ENCODE measurements at places on chromosomes 4 and X.

DNA sequence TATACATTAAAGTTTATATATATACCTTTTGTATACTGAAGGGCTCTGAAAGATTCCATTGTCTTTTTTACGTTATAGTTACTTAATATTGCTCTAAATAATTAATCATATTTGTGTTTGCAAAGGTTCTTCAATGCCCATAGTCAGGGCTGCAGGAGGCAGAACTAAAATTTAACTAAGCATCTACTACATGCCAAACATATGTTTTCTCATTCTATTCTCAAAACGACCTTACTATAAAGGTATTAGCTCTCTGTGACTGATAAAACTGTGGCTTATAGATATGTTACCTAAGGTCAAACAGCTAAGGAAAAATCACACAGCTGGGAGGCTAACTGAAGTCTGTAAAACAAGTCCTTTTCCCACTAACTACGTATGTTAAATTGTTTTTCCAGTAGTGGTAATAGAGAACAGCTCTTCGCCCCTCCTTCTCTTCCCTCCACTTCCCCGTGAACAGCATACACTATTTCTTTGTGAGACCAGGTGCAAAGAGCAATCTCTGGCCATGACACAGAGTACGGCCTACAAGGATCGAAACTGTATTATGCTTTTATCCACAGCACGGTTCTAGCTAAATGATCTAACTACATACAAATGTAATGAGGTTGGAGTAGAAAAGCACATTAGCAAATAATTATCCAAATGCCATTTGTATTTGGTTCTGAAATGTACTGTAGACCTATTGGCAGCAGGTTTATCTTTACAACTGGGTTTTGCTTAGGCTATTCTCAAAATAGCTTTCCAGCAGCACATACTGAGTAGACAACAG is 1.7 kb downstream of the CNOT6L start:
- DNase-seq = no peak

DNA sequence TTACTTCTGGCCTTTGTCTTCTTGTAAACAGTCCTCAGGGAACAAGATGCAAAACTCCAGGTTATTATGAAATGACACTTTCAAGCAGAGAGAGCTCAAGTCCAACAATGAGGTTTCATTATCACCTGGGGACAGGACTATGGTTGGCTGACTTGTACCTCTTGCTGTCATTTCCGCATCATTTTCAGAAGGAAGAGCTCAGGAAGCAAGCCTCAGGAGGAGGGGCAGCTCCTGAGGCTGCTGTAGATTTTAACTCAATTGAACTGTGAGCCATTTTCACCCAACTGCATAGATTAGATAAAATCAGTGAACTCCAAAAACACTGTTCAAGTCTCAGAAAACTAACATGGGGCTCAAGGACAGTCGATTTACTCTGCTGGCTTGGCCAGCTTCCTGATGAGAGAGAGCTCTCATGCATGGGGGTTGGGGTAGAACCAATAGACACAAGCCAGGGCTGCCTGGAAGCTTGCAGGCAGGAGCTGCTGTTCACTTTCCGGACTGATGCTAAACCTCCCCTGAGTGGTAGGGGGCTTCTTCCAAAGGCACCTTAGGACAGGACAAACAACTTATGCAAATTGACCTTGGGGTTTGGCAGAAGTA is 23.6 kb downstream of the TMEM255A start:
- DNase-seq = no peak

DNA sequence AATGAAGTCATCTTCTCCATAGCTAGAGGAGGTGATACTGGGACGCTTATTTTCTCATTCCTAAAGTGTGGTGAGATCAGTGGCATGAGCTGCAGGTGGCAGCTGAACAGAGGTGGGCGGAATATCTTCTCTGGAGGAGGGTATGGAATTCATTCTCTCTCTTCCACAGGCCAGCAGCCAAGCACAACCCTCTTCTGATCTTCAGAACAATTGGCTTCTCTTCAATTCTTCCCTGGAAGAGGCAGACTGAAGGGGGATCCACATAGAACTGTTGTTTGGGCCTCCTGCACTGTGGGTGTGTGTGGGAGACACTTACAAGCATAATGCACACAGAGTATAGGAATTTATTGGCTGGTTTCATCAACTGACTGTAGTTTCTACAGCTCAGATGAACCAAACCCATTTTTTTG is 180.4 kb upstream of the RASGEF1B start:
- DNase-seq = no peak

DNA sequence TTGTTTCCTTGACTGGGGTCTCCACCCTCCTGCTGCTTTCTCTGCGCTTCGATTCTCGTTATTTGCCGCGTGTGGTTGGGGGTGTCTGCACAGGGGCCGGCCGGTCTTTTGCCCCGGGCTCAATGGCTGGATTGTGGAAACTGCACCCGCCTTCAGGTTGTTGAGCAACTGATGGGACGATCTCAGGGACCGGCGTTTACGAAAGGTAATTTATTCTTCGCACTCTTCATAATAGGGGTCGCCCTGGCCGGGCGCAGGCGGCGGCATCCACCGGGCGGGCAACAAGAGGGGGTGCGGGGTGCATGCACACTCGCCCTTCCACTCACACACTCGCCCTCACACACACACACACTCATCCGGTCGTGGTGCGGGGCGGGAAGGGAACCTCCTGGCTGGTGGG is 1.4 kb downstream of the ADGRL3 start:
- DNase-seq = no peak

GRCh38 chr4:173125216-173125812 is 43.3 kb upstream of the GALNT7 start:
- DNase-seq = no peak

DNA sequence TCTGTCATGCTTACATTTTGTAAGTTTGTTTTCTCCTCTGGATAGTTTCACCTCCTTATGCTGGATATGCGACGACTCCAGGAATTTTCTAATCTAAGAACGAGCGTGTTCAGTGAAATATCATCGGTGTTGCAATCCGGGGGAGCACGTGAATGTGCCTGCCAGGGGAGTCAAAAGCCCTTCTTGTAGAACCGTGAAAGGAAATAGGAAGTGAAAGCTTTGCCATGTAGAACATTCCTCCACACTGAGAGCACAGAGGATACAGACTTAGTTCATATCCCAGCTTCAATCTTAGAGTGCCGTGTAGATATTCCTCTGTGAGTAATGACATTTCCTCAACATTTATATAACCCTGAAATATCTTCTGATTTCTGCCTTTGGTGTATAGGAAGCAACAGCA is 121.2 kb downstream of the VEGFC start:
- no peak for DNase-seq

DNA sequence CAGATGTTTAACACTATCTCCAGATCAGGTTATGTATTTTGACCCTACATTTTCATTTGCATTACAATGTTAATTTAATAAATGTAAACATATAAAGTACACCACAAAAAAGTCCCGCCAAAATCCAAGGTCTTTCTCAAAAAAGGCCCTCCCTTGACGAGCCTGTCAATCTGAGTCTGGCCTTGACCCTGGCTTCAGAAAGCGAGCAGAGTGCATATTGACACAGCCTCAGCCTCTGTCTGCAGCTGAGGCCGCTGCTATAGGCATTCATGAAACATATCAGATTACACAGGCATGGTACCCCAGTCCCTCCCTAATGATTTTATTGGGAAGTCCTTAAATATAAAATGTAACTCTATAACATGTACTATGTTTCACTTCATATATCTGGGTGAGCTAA is 6.2 kb downstream of the MBNL3 start:
- no peak for DNase-seq

DNA sequence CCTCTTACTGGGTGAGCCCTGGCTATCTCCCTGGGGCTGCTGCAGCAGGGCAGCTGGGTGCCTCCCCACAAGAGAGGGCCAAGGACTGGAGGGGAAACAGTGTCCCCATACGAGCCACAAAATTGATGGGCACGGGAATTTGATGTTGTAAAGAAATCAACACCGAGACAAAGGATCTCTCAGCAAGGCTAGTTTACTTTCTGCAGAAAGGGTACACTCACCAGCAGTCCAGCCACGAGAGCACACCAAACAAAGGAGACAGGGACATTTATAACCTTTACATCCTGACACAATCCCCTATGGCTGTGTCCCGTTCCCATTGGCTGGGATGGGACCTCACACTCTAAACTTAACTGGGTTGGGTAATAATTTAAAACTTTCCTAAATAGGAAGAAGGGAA is 25.9 kb downstream of the METAP1 start:
- no peak for DNase-seq

DNA sequence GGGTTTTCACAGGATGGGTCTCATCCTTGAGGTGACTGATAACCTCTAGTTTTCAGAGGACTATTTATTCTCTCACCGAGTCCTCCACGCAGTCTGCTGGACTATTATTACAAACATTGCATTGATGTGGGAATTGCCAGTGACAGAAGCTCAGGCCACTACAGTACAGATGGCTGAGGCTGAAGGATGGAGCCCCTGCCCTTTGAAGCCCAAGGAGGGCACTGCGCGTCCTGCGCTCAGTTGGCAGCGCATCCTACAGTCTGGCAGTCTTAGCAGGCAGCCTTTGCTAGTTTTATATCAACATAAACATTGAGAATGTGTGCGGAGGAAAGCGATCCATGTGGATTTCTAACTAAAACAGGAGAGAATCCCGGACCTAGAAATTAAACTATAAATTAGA is 1.5 kb upstream of the RELL1 start:
- no peak for DNase-seq

DNA sequence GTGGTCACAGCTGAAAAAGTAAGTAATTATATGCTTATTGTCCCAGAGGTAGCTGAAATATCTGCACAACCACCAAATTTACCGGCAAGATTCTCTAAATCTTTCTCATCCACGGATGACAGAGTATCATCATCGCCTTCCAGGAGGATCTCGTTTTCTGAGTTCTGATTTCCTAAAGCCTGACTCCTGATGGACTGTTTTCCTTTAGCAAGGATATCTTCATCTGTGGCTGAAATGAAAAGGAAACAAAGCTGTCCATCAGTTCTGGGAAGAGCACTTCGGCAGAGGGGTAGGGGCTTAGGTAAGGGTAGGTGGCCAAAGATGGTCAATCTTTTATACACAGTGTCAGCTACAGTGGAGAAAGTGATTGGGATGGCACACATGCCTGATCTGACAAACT is 8.7 kb downstream of the MAB21L2 start:
- DNase-seq = no peak

- no peak for DNase-seq
Observed at GRCh38 chr4:40856840-40857362, 107.1 kb downstream of the NSUN7 start.

- no peak for DNase-seq
Observed at GRCh38 chrX:71665747-71666146, 1.6 kb upstream of the LOC101059915 start.

DNA sequence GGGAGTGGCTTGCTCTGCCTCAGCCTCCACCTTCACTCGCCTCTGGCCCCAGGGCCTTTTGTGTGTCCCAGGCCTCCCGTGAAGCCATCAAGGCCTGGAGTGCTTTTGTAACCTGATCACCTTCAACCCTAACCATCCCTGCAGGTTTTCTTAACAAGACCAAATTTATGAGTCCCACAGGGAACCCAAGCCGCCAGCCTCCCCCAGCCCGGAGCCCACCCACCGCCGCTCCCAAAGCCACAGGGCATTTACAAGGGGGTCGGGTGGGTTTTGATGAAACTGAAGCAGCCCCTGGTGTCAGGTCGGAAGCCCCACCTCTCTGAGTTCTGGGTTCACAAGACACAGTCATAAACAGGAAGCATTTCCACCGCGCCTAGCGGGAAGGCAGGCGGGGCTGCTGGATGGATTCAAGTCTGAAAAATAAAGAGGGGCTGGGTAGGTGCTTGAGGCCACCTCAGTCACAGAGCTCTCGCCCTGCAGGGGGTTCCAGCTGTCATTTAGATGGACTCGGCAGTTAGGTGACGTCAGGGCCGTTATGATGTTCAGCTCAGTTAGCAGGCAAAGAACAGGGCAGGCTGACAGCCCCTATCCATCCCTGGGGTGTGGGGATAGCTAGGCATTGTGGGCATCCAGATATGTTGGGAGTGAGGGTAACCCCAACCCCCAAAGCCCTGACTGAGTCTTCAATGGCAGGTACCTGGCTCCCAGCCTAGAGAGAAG is 128.5 kb downstream of the BCOR start:
- DNase-seq = no peak

- no peak for DNase-seq
Observed at GRCh38 chrX:101550751-101551379, 518 bp downstream of the ARMCX1 start.

DNA sequence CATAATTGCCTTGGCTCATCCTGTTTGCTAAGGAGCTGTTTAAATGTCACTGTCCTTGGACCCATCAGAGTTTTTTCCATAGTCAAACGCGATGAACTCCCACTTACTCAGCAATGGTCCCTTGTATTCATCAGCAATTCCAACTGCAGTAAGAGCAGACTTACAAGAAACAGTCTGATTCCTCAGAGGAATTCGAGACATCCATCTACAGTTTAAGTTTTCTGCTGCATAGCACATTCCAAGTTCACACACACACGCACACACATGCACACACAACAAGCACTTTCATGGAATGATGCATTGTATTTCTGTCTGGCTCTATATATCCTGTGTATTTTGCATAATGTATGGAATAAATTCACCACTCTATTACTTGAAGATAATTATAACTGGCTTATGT is 32.7 kb upstream of the TMEM150C start:
- no peak for DNase-seq

- no peak for DNase-seq
Observed at GRCh38 chr4:152255437-152255836, 280.5 kb downstream of the FBXW7 start.

GRCh38 chr4:181200076-181200475 is 1043.1 kb upstream of the TENM3 start:
- DNase-seq = no peak

DNA sequence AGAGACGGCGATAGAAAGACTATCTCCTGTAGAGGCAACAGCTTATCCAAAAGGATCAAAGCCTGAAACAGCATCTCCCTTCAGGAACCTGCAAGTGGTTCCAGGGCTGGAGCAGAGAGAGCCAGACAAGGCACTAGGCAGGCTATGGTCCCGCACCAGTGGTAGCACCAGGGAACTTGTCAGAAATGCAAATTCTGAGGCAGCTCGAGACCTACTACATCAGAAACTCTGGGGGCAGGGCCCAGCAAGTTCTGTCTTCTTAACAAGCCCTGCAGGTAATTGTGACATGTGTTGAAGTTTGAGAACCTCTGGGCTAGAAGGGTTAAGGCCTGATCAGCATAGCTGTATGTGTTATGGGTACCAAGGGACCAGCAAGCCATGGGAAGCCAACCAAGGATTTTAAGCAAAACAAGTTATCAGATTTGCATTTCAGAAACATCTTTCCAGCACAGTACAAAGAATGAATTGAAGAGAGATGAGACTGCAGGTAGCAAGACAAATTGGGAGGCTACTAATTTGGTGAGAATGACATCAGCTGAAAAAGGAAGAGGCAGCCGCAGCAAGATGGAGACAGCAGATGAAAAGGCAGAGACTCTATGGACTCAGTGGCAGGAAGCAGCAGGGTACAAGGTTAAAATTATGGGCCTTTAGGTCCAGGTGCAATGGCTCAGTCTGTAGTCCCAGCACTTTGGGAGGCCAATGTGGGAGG is 139.7 kb downstream of the TSPAN5 start:
- no peak for DNase-seq

- DNase-seq = no peak
Observed at GRCh38 chr4:16532240-16532970, 306.1 kb upstream of the TAPT1 start.
